ENCODE measurements at places on chromosomes 1 and 21. TPM values are rescaled to one million over a fixed set of nuclear protein-coding genes. Genes with fewer than 3 reads are reported as not detected.

The ANGPTL1 gene
- 26.1 TPM for total RNA-seq

The HSD3B2 gene
- total RNA-seq: not detected

The CA6 gene
- total RNA-seq: not detected

The DSCAM gene
- not detected for total RNA-seq

The HHIPL2 gene
- not detected for total RNA-seq

The CD48 gene
- 9.8 TPM for total RNA-seq

The UBE2Q1 gene
- total RNA-seq: 30.4 TPM

DNA sequence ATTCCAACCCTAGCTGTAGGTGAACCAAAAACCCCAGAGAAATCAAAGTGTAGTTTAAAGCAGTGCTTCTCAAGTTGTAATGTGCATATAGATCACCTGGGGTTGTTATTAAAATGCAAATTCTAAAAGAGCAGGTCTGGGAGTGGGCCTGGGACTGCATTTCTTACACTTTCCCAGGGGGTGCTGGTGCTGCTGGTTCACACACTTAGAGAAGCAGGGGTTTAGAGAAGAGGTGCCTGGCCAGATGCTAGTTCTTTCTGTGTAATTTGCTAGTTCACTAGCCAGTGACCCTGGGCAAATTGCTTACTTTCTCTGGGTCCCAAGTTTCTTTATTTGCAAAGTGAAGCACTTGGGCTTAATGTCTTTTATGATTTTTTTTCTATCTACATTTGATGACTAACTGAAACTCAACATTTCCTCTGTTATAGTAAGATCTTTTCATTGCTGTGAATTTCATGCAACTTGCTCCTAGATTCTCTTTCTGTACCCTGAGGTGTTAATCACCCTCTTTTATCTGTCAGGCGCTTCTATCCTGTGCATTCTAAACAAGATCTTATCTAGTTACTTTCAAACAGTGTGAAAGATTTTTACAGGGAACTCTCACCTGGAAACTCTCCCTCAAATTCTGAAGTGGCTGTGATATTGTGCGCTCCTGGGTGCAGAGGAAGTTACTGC lies 141.9 kb upstream of the UBE2U start:
- no peak for DNase-seq

DNA sequence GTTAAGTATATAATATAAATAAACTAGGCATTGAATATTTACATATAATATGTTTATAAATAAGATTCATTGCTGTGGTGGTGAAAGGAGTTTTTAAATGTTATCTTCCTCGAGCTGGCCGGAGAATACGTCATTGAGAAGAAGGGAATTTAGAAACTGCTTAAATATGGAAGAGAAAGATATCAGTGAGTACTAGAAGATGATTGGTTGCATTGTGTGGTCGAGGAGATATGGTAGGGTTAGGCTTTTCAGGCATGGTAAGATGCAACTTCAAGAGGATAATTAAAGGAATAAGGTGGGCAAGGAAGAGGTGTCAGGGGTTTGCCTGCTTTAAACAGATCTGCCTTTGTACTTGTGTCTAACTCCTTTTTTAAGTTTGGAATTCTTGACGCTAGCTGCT lies 73.5 kb downstream of the RPS6KC1 start:
- DNase-seq: no peak

DNA sequence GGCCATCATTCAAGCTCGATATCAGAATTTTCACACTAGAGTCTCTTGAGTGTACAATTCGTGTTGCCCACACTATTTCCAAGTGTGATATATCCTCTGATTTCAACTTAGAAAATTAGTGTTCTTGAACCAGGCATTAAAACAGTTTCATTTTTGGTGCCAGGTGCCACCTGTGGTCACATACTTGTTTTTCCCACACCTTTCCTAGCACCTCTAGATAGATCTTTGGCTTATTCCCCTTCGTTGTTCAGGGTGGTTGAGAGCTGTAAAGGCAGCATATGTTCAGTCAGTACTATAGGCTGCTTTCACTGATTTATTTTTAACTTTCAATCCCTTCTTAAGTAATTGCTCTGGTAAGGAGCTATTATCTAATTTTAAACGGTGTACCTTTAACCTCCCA lies 131.1 kb downstream of the NEK7 start:
- DNase-seq: no peak

- DNase-seq: no peak
Observed at GRCh38 chr1:88678405-88678804, 5.7 kb upstream of the PKN2 start.

- no peak for DNase-seq
Observed at GRCh38 chr21:23543333-23543732, 2063.9 kb downstream of the MRPL39 start.

- no peak for DNase-seq
Observed at GRCh38 chr1:223144914-223145313, 1.9 kb upstream of the TLR5 start.

GRCh38 chr1:25031966-25032667 lies 102.0 kb upstream of the RUNX3 start:
- no peak for DNase-seq

GRCh38 chr1:148352470-148353053 lies 130.5 kb downstream of the PPIAL4G start:
- no peak for DNase-seq

GRCh38 chr1:230072296-230072695 lies 5.3 kb downstream of the GALNT2 start:
- no peak for DNase-seq

GRCh38 chr21:38326429-38326828 lies 69.6 kb downstream of the KCNJ15 start:
- no peak for DNase-seq

DNA sequence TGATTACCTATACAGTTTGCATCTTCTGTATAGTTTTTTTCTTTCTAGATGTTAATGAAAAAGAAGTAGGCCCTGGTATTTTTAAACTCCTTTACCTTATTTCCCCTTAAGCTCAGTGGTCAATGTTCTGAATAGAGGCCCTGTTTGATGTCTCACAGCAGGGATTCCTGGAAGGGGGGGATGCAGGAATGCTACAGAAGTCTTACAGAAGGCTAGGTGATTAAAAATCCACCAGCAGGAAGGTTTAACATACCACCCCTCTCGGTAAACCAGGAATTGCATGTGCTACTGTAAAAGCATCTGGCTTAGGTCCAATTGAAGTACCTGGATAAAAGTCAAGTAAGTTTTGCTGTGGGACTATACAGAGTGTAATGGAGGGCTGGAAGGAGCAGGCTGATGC lies 78.3 kb downstream of the NOS1AP start:
- DNase-seq: no peak

DNA sequence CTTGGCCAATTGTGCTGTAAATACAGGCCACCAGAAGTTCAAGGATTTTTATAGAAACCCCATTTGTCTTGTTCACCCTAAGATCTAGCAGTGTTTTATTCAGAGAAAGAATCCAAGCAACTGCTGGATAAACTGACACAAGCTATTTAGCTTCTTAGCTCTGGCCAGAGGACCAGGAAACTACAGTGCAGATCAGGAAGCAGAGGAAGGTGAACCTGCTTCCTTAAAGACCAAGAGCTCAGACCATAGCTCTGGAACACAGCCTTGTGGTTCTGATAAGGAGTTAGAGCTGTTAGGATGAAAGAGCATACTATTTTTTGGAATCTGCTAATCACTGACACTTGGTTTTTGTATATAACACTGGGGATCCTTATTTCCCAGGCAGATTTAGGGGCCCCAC lies 5.2 kb upstream of the CCDC17 start:
- DNase-seq: no peak

- no peak for DNase-seq
Observed at GRCh38 chr1:67861856-67862516, 28.7 kb upstream of the GNG12 start.

All from omental fat pad (tissue), 4 donors.